ENCODE measurements at places on chromosomes 11 and 22.

- DNase-seq, result no peak
Measured at GRCh38 chr11:101718402-101718801, 134.6 kb upstream of the TRPC6 start.

- DNase-seq, result no peak
Measured at GRCh38 chr11:75560644-75561043, 1.4 kb upstream of the SERPINH1 start.

DNA sequence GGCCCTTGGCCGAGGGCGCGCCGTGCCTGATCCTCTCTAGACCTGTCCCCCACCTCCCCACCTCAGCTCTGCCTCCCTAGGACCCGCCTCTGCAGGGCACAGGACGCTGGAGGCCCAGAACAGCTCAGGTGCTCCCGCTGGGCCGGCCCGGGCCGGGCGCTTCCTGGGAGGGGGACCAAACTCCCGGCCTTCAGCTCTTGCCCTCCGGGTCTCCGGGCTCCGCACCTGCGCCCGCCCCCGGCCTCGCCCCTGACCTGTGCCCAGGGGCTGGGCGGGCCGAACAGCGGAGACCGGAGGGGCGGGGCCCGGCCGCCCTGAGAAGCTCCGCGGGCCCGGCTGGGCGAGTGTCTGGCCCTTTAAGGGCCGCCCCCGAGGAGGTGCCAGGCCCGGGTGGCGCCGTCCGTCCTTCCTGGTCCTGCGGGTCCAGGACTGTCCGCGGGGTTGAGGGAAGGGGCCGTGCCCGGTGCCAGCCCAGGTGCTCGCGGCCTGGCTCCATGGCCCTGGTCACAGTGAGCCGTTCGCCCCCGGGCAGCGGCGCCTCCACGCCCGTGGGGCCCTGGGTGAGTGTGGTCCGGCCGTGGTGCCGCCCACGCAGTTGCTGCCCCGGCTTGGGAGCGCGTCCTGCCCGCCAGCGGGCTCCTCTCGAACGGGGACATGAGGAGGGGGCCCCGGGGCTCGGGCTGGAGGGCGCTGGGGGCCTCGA is at the start of gene SSH3:
TSS of gene SSH3 (plus strand) at position 399 of the 703 bp plus-strand sequence. CDS start at position 495, 96 bp downstream.
- peak; percentile 59 for DNase-seq

- no peak for DNase-seq
Measured at GRCh38 chr11:27388001-27388400, 25.0 kb upstream of the CCDC34 start.

- DNase-seq, result no peak
Measured at GRCh38 chr11:111557425-111558111, 17.0 kb downstream of the LAYN start.

- no peak for DNase-seq
Measured at GRCh38 chr11:118007040-118007439, 20.8 kb downstream of the IL10RA start.

GRCh38 chr11:82792822-82793569 is 59.3 kb upstream of the FAM181B start:
- DNase-seq, result peak; percentile 7

DNA sequence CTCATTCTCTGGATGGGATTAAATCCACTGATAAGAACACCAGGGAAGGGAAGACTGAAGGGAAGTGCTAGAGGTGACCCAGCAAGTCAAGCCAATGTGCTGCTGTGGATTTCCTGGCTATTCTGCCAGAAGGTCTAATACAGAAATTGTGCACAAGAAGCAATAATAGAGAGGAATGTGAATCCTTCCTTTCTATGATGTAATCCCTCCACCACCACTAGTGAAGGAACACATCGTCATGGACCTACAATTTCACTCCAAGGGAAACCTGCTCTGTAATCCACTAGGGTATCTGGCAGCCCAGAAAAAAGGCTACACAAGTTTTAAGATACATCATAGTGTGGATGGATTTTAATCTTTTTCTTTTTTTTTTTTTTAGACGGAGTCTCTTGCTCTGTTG is 17.4 kb downstream of the LARGE2 start:
- DNase-seq, result no peak

DNA sequence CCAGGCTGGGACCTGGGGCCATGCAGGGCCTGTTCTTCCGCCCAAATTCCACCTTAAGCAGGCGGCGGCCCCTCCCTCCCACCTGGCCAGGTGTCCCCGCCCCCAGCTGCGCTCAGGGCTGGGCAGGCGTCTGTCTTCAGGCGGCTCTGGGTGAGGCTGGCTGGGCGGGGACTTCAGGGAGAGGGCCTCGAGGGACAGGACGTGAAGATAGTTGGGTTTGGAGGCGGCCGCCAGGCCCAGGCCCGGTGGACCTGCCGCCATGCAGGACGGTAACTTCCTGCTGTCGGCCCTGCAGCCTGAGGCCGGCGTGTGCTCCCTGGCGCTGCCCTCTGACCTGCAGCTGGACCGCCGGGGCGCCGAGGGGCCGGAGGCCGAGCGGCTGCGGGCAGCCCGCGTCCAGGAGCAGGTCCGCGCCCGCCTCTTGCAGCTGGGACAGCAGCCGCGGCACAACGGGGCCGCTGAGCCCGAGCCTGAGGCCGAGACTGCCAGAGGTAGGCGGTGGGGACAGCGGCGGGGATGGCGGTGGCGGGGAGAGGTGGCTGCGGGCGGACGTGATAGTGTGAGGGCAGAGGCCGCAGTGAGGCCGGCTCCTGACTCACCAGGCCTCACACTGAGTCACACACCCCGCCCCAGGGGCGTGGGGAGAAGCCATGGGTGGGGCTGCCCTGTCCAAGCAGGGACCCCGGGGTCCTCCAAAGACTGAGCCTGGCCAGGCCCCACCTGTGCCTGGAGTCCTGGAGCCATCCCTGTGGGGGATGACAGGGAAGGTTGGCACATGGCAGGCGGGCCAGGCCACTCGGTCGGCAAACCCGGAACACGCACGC is at the start of gene PKP3:
TSS of gene PKP3 (plus strand) at position 176 of the 824 bp plus-strand sequence. CDS start at position 260, 84 bp downstream.
- DNase-seq, result no peak

GRCh38 chr11:116255321-116255953 is 517.4 kb downstream of the BUD13 start:
- no peak for DNase-seq

GRCh38 chr22:48957987-48958321 is 869.7 kb downstream of the BRD1 start:
- no peak for DNase-seq

- no peak for DNase-seq
Measured at GRCh38 chr22:45554861-45555260, 52.2 kb downstream of the FBLN1 start.

DNA sequence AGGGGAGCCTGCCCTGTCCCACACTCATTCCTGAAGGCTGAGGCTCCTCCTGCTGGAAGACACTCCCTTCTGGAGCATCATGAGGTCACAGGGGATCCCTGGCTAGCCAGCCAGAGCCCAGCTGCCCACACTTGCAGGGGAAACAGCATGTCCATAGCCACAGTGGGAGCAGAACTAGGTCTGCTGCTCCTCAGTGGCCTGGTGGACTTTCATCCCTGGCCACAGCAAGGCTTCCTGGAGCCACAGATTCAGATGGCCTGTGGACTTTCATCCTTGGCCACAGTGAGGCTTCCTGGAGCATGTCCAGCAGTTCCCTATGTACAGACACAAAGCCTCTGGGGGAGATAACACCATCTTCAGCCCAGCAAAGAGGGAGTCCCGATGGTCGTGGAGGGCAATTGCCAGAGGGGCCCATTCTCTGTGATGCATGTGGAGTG is 5.9 kb upstream of the APOL6 start:
- DNase-seq, result no peak

- no peak for DNase-seq
Measured at GRCh38 chr11:57307666-57308270, 17.0 kb downstream of the TNKS1BP1 start.

- DNase-seq, result no peak
Measured at GRCh38 chr22:19802894-19803735, 42.5 kb downstream of the TBX1 start.

DNA sequence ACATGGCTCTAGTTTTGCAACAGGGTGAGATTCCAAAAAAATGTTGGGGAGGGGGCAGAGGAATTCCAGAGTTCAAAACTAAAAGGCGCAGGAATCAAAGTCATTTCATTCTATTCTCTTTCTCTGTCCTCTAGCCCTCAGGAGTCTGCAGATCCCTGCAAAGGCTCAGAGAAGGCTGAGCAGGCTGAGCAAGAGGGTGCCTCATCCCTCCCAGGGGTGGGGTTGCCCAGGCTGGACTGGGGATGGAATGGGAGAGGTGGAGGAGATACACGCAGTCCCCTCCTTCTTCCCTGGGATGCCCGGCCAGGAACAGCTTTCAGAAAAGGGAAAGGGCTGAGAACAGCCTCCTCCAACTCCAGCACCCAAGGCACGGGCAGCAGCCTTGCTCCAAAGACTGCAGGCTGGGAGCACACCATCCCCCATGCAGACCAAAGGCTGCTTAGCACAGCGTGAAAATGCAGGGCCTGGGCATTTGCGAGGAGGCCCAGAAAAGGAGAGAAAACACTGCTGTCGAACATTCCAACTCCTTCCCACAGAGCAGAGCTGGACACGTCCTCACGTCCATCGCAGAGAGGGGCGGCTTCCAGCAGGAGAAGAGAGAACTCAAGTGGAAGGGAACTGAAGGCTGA is 51.8 kb downstream of the MN1 start:
- no peak for DNase-seq

GRCh38 chr11:34605481-34606325 is 15.2 kb upstream of the EHF start:
- DNase-seq, result no peak

DNA sequence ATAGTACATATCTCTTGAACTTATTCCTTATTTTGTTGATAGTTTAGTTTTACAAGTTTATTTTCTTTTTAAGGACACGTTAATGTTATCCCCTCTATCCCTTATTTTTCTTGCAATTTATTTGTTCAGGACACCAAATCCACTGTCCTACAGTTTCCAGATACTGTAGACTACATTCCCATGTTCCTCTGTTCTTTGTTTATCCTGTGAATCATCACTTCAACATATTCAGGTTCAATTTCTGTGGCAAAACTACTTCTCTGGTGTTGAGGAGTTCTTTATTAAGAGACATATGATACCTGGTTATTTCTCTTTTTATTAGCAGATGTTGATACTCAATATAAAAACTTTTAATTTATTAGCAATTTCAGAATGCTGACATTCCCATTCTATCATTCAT is 72.8 kb upstream of the CLNS1A start:
- no peak for DNase-seq

DNA sequence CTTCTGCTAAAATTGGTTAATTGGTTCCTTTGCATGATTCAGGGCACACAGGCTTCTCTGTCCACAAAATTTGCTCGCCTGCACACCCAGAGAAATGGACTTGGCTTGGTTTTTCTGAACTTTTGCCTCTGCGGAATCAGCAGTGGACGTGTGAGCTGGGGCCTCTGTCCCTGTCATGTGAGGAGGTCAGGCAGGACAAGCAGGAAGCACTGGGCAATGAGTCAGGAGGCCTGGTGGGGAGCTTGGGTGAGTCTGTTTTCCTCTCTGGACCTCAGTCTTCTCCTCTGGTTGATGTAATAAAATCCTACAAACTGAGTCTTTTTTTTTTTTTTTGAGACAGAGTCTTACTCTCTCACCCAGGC is 10.4 kb upstream of the CELSR1 start:
- no peak for DNase-seq

- no peak for DNase-seq
Measured at GRCh38 chr11:133118563-133119268, 413.6 kb downstream of the OPCML start.

DNA sequence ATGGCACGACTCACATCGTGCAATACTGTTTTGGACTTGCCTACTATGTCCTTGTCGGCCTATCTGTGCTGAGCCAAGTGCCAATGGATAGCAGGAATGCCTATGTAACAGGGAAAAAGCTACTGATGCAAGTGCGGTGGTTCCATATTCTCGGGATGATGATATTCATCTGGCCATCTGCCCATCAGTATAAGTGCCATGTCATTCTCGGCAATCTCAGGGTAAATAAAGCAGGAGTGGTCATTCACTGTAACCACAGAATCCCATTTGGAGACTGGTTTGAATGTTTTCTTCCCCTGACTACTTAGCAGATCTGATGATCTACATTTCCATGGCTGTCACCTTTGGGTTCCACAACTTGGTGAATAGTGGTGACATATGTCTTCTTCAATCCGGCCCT is 20.1 kb downstream of the OOSP3 start:
- DNase-seq, result no peak

- no peak for DNase-seq
Measured at GRCh38 chr22:47457509-47458300, 695.3 kb downstream of the TBC1D22A start.

- no peak for DNase-seq
Measured at GRCh38 chr11:74966651-74967050, 17.6 kb downstream of the SPCS2 start.

- DNase-seq, result no peak
Measured at GRCh38 chr11:75352588-75353206, 1.2 kb upstream of the ARRB1 start.

GRCh38 chr22:40123387-40123786 is 54.3 kb upstream of the TNRC6B start:
- DNase-seq, result no peak

- no peak for DNase-seq
Measured at GRCh38 chr11:57427727-57428082, 784 bp upstream of the SLC43A3 start.

DNA sequence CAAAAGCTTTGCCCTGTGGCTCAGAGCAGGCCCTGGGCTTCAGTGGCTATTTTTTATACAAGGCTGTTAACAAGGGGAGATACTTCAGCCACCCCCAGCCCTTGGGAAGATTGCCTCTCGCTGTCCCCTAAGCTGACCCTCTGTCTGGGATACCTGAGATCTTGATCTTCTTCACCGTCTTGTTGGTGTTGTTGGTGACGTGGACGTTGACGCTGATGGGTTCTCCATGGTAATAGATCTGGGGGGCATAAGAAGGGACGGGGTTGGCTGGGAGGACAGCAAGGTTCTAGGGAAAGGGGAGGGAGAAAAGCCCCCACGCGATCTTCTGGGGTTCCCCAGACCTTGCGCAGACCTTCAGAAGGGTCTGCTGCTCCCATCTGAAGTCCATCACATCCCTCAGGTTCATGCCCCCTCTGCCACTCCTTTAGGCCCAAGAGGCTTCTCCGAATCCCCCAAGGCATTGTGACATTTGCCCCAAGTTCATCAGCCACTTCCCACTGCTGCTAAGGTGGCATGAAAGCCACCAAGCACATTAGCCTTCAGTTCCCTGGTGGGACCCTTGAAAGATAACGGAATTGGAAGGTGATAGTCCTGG is 36.7 kb downstream of the TPBGL start:
- no peak for DNase-seq

DNA sequence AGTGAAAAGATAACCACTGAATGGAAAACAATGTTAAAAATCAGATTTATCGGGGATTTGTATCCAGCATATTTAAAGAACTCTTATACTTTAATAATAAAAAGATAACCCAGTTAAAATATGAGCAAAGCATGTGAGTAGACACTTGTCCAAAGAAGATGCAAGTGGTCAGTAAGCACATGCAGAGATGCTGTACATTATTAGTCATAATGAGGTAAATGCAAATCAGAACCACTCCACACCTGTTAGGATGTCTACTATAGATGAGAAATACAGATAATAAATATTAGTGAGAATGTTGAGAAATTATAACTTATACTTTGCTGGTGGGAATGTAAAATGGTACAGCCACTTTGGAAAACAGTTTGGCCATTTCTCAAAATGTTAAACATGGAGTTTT is 28.0 kb downstream of the QSER1 start:
- no peak for DNase-seq

GRCh38 chr11:1126935-1127663 is 30.7 kb upstream of the MUC5AC start:
- DNase-seq, result no peak
